CD4-positive, alpha-beta T cell treated with Interleukin-1 beta for 1 hour (primary cell): ENCODE measurements at places on chromosomes 3 and 15.
A peak's percentile ranks its signal among the peaks of the same experiment; 100 is the strongest.

GRCh38 chr3:184333190-184333589 lies 4.2 kb upstream of the FAM131A start:
- DNase-seq: no peak

- DNase-seq: no peak
Measured at GRCh38 chr3:176037636-176038035, 1159.6 kb downstream of the TBL1XR1 start.

- no peak for DNase-seq
Measured at GRCh38 chr3:126569390-126569975, 10.8 kb upstream of the C3orf22 start.

DNA sequence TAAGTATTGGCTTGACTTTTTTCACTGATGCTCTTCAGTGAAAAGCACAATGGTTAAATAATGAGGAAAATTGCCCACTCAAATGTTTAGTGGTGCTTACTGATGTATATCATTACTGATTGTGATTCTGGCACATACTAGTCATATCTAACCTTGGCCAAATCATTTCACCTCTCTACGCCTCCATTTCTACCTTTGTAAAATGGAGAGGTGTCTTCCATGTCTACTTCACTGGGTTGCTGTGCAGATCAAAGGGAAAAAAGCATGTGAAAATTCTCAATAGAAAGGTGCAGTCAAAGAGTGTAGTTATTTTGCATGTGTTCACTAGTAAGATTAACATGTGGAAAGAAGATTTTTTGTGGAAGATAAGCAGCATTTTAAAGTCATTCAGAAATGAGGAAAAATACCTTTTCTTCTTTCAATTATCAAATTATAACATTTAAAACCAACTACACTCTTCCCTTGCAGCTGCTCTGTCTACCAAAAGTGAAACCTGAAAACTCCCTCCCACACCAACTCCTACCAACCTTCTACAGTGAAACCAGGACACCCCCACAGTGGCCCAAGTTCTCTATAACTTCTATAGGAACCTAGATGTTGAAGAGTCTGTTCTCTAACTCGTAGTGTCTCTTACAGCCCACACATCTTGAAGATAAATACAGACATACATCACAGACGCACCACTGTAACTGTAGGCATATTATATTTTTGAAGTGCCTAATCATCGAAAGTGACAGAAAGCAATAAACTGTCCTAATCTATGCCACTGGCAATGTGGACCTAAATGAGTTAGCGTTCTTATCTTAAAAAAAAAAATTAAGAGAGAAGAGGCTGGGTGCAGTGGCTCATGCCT lies 1.4 kb downstream of the CD200R1 start:
- no peak for DNase-seq

DNA sequence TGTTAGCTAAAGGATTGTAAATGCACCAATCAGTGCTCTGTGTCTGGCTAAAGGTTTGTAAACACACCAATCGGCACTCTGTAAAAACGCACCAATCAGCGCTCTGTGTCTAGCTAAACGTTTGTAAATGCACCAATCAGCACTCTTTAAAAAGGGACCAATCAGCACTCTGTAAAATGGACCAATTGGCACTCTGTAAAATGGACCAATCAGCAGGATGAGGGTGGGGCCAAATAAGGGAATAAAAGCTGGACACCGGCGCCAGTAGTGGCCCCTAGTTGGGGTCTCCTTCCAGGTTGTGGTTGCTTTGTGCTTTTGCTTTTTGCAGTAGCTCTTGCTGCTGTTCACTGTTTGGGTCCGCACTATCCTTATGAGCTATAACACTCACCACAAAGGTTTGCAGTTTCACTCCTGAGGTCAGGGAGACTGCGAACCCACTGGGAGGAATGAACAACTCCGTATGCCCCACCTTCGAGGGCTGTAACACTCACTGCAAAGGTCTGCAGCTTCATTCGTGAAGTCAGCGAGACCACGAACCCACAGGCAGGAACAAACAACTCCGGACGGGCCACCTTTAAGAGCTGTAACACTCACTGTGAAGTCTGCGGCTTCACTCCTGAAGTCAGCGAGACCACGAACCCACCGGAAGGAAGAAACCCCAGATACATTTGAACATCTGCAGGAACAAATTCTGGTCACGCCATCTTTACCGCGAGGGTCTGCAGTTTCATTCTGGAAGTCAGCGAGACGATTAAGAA lies 1.1 kb upstream of the SUCLG2 start:
- peak; percentile 77 for DNase-seq

- DNase-seq: peak; percentile 33
Measured at GRCh38 chr3:49803465-49804140, 542 bp downstream of the INKA1 start.

DNA sequence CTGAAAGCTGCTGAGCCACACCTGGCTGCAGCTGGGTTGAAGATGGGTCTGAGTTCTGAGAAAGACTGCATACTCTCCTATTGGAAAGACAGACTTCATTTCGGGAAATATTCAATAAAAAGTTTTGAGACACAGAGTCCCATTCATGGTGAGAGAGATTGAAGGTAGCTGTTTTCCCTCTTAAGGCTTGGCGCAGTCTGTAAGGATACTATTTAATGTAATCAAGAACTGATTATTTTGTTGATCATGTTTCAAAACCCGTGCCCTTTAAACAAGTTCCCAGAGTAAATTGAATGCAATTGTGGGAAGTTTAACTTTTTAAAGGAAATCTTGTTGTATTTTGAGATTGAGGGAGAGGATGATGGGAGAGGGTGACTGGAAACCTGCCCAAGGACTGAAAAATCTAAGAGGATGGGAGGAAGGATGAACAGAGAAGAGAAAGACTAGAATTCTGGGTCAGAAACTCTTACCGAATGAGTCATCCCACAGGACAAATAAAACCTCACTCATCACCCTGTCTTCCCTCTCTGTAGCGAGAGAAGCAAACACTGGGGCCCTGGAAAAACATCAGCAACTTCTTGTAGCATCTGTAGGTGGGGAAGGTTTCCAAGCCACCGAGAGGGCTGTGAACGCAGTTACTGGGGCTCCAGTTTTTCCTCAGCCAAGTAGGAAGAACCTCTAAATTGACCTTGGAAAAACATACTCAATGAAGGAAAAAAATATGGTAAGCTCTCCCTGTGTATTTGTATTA lies 193.2 kb upstream of the TPRG1 start:
- DNase-seq: no peak

DNA sequence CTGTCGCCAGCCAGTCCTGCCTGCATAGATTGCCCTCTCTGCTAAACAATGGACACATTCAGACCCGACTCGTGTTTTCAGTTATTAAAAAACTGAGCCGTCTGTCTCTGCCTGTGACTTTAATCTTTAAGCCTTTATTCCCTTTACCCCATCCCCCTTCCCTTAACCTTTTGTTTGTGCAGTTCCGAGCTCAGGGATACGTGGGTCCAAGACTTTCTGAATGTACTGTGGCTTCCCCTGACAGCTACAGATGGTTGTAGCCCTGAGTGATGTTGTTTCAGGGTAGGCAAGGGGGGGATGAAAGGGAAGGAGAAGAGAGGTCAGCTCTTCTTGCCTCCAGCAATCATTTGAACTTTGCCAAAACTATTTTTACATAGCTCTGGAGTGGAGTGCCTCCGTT lies 44.6 kb downstream of the EEFSEC start:
- no peak for DNase-seq

DNA sequence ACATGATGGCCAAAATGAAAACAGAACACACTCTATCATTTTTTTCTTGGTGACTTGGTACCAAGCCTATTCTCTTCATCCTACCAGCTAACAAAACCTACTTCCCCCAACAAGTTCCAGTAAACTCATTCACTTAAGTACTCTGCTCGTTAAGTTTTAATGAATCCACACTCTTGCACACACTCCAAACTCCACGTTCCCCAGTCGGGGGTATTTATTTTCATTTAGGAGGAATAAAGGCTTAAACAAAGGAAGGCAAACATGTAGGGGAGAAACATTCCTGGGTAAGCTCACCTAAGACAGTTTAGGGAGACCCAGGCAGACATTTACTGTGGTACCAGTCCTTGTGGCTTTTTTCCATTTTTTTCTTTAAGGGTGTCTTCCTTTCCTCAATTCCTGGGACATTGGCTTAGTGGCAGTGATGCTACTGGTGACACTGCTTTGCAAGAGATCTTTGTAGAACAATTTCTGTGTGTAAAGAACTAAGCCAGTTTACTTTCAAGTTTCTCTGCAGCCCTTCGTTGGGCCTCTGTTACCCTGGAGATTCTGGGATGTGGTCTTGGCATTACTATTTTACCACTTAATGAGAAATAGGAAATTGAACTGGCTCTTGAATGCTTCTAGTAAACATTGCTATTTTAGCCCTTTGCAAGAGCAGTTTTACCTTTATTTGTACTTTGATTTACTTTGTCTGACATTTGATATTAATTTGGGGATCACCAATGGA lies 117.3 kb upstream of the C15orf61 start:
- no peak for DNase-seq

GRCh38 chr3:155462672-155463071 lies 169.2 kb upstream of the STRIT1 start:
- DNase-seq: no peak

DNA sequence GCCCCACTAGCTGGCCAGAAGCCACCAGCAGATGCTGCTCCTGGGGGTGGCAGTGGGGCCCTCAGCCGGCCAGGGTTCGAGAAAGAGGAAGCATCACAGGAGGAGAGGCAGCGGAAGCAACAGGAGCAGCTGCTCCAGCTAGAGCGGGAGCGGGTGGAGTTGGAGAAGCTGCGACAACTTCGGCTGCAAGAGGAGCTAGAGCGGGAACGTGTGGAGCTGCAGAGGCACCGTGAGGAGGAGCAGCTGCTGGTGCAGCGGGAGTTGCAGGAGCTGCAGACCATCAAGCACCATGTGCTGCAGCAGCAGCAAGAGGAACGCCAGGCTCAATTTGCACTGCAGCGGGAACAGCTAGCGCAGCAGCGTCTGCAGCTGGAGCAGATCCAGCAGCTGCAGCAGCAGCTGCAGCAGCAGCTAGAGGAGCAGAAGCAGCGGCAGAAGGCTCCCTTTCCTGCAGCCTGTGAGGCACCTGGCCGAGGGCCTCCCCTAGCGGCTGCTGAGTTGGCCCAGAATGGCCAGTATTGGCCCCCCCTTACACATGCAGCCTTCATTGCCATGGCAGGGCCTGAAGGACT lies 17.5 kb upstream of the APEH start:
- DNase-seq: no peak

- no peak for DNase-seq
Measured at GRCh38 chr15:100032358-100033085, 299.3 kb upstream of the LYSMD4 start.

DNA sequence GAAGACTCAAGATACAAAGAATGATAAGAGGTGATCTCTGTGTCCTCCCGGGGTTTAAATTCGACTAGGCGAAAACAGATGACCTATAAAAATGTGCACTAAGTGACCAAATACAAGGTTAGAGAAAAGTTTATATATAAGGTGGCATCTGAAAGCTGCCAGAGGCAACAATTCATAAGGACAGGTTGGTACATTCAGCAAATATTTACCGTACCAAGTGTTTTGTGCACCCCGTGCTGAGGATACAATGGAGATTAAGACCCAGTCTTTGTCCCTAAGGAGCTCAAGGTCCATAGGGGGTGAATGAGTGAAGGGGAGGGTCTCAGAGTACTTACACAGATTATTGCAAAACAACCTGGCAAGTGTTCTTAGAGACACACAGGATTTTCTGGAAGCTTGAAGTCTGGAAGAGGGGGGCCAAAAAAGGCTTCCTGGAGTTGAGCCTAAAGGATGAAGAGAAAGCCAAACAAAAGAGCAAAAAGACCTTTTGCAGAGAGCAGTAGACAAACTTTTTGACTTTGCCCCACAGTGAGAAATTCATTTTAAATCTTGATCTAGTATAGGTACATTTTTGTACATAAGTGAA lies 71.4 kb upstream of the LRIG1 start:
- DNase-seq: no peak

GRCh38 chr3:141485641-141486495 lies 959 bp upstream of the RASA2 start:
- no peak for DNase-seq

GRCh38 chr15:42012241-42012640 lies 8.6 kb downstream of the PLA2G4E start:
- no peak for DNase-seq

DNA sequence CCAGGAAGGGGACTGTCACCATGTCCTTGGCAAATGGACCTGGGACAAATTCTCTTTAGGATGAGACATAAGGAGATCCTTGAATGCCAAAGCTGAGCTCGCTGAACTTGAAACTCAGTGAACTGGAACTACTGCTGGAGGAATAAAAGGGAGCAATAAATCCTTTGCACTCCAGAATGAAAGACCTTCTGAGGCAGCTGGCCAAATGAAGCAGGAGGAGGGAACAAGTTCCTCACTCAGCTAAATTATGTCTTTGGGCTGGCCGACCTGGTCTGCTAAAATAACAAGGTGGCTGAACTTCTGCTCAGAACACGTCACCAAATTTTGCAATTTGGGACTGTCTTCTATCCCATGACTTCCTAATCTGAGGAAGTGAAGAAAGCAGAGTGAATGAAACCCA lies 314.7 kb downstream of the LPP start:
- DNase-seq: peak; percentile 3

DNA sequence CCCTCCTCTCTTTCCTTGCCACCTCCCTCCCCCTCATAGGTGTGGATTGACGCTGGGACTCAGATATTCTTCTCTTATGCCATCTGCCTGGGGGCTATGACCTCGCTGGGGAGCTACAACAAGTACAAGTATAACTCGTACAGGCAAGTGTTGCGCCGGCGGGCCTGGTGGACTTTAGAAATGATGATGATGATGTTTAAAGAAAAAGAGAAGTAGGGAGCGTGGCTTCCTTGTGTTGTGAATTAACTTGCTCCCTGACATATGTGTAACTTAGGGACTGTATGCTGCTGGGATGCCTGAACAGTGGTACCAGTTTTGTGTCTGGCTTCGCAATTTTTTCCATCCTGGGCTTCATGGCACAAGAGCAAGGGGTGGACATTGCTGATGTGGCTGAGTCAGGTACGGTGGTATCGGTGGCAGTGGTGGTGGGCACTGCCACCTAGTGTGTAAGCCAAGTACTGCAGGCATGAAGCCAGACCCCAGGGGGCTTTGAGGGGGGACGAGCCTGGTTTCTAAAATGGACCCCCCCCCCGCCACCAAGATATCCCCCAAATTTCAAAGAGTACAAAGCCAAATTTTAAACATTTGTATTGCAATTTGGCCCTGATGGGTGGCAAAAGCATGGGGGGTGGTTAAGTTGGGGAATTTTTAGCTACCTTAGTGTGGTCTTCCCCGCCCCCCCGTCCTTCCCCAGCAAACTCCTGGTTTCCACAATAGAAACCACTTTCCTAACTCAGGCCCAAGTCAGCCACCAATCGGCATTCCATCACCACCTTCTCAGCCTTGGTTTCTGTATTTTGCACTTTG lies 65.6 kb downstream of the SLC6A6 start:
- DNase-seq: peak; percentile 48

GRCh38 chr3:75272691-75273090 lies 391.4 kb upstream of the FRG2C start:
- DNase-seq: no peak

- DNase-seq: no peak
Measured at GRCh38 chr3:14771593-14772497, 46.9 kb upstream of the FGD5 start.

DNA sequence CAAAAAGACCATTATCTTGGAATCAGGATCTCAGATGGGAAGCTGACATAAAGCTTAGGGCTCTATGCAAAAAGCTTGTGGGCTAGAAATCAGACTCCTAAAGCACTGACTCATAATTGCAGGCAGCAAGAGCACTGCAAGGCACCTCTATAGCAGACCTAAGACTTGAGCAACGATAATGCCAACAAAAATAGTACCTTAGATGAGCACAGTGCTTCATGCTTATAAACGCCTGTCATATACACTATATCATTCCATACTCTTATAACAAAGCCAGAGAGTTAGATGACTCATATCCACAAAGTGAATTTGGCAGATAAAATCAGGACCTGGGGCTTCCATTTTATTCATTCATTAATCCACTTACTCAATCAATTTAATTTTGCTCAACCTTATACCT lies 560.8 kb downstream of the MCTP2 start:
- no peak for DNase-seq
